Ecto neural progenitor cell (in vitro differentiated cells): ENCODE measurements at places on chromosomes 7 and 10.

DNA sequence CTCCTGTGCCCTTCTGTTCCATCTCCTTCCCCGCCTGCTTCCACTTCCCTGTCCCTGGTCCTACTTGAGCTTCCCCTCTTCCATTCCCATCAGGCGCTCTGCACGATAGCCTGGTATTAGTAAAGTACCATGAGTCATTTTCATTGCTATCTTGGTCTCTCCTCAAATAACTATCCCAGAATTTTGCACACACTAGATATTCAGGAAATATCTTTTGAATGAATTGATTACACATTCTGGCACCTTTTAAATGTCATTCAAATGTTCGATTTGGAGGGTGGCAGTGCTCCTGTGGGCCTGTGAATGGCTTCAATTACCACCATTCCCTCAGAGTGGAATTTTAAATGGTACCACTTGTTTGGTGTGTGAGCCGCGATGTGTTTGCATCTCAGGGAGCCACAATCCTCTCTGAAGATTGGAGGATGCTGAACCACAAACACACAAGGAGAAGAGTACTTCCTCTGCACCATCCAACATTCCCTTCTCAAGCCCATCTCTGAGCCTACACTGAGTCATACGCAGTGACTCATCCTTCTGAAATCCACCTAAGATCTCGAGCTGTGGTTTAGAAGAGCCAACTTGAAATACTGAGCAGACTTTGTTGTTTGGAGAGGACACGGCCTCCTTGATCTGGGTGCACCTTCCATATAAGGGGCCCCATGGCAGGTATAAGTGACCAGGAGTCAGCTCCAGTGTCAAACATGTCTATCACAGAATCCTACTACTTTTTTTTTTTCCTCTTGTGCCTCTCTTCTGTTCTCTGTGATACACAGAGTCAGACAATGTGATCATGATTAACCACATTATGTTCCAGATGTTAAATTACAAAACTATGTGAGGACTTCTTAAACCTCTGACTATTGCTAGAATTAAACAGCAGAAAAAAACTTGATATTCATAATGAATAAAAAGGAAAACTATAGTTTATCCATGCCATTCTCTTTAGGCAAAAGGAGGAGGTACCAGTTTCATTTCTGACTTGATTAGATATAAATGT is 81.9 kb downstream of the BMPER start:
- no peak for DNase-seq

GRCh38 chr10:3542185-3542611 is 242.8 kb downstream of the KLF6 start:
- DNase-seq: no peak

DNA sequence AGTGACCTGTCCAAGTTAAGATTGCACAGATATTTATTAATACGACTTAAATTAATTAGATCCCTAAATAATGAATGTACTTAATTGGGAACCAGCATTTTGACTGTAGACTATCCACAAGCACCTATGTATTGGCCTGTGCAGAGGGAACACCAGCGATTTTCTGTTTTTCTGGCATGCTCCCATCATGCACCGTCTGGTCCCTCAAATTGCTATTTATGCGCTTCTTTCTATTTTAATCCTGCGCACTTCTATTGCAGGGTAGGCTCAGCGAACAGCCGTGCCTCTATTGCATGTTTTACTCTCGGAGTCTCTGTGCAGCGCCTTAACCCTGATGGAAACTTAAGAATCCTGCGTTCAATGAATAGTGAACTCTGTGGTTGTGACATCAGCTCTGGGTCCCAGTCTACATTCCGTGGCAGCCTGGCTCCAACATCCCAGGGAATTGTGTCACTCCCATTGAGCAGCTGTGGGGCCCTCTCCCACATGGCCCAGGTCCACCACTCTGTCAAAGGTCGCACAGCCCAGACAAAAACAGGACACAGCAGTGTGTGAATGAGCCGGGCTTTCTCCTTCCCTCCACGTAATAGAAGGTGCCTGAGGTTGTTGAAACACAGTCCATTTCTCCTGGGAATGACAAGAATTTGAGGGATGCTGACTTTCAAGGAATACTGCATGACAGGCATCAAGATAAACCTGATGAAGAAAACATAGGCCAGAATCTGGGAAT is 239.7 kb upstream of the KLF6 start:
- no peak for DNase-seq

DNA sequence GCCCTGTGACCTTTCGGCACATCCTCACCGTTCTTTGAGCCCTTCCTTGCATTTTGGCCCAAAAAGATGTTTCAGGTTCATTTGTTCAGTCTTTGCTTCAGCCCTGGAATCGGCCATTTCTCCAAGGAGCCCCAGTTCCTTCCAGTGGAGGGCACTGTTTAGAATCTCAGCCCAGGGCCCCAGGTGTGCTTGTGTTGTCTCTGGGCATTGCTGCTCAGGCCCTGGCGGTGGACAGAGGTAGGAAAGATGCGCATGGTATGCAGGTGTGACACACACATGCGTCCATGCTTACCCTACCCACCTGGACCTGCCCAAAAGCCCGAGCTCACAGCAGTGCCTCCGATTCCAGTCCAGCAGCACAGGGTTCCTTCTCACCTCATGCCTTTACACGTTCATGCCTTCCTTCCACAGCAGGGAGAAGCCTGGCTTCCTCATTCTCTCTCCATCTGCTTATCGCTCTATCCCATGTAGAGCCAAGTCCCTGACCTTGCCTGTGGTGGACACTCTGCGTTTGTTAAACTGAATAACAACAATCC is 70.6 kb downstream of the LHPP start:
- DNase-seq: no peak

- DNase-seq: no peak
These were observed 62.5 kb upstream of the NPY start for GRCh38 chr7:24221500-24221899.

DNA sequence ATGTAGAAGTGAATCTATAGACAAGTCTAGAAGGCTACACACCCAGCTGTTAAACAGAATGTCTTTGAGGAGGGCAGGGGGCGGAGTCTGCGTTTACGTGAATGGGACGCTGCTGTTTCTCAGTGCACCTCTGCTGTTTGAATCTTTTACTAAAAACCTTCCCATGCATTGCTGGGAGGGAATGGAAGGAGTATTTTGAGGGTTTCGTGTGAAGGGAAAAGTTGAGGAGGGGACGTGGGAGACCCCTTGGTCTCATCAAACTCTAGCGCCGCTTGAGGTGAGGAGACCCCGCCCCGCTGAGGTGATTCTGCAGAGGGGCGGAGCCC is 492 bp upstream of the VCL start:
- DNase-seq: no peak

DNA sequence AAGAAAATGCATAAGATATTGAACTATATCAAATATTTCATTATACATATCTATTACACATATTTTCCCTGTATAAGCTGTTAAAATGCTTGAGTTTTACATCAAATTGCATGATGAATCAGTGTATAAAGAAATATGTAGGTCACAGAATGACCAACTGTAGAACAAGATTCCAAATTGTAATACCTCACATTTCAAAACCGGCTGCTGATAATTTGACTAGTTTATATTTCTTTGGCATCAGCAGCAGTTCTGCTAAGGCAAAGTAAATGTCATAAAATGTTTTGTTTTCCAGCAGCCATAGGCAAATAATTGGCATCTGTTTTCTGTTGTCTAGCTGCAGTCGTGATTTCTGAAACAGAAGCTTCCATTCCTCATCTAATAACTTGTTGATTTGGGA is 633.9 kb downstream of the ARL4A start:
- DNase-seq: no peak

- DNase-seq: no peak
These were observed 307.6 kb upstream of the SEMA3A start for GRCh38 chr7:84502239-84502638.

GRCh38 chr10:60040014-60040662 is 133.8 kb upstream of the CCDC6 start:
- no peak for DNase-seq

DNA sequence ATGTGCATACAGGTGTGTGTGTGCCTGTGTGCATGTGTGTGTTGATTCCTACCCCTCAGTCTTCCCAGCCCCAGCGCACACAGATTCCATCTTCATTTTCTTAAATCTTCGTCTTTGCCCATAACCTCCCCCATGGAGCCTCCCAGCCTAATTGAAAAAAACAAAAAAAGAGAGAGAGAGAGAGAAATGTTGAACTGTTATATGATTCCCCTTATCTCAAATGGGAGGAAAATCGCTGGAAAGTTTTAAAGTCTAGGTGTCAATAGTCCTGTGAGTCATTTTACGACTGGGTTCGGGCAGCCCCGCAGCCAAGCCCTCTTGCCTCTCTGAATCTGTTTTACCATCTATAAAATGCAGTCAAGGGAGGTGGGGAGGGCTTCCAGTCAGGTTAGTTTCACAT is 60.9 kb downstream of the SPOCK2 start:
- DNase-seq: no peak

GRCh38 chr7:115940460-115941060 is 90.0 kb downstream of the TFEC start:
- no peak for DNase-seq

- no peak for DNase-seq
These were observed 94.9 kb upstream of the MGMT start for GRCh38 chr10:129372172-129372571.

- no peak for DNase-seq
These were observed 424.8 kb downstream of the MDFIC start for GRCh38 chr7:115346685-115347084.

DNA sequence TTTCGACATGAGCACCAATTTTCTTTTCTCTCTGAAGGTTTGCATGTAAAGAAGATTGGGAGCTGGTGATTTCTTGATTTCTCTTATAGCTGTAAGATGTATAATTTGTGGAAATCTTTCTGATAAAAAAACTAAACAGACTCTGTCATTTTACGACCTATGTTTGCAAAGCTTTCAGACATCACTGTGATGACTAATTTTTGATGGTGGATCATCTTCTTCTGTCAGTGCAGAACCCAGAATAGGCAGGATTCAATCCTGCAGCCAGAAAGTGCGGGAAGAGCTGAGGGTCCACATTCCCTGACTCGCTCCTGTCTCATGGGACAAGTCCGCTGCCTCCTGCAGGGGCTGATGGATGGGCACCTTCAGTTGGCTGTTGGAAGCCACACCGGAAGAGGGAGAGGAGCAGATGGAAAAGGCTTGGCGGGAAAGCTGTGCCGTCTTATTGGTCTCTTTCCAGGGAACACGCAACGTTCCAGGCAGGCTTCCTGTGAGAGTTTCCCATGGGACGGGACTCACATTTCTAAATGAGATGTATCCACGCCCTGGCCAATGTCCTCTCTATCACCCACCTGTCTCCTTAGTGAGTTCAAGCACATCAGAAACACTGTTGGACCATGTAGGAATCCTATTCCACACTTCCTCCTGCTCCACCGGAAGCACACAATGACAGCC is 186.9 kb downstream of the PRPF18 start:
- DNase-seq: no peak

GRCh38 chr10:35259769-35260397 is 76.4 kb upstream of the CCNY start:
- no peak for DNase-seq

GRCh38 chr10:14608381-14609001 is 166.2 kb downstream of the FAM107B start:
- no peak for DNase-seq

GRCh38 chr7:15647309-15647708 is 39.2 kb downstream of the MEOX2 start:
- no peak for DNase-seq

GRCh38 chr7:8217200-8218068 is 44.5 kb downstream of the ICA1 start:
- no peak for DNase-seq

GRCh38 chr10:48696535-48696873 is 11.8 kb downstream of the WDFY4 start:
- no peak for DNase-seq

- no peak for DNase-seq
These were observed 626.1 kb upstream of the GALNT17 start for GRCh38 chr7:70505886-70506285.

GRCh38 chr10:97687785-97688781 is 1.0 kb upstream of the AVPI1 start:
- DNase-seq: no peak
